ENCODE measurements at places on chromosomes 13 and 19.

- DNase-seq = peak; percentile 66
Observed at GRCh38 chr19:45878043-45878794, 7.7 kb downstream of the IRF2BP1 start.

- DNase-seq = no peak
Observed at GRCh38 chr13:114030666-114031610, 57.1 kb upstream of the C13orf46 start.

- DNase-seq = no peak
Observed at GRCh38 chr19:10797541-10798256, 38.3 kb downstream of the TMED1 start.

GRCh38 chr13:110387451-110388107, 80.5 kb downstream of the COL4A2 start:
- no peak for DNase-seq

DNA sequence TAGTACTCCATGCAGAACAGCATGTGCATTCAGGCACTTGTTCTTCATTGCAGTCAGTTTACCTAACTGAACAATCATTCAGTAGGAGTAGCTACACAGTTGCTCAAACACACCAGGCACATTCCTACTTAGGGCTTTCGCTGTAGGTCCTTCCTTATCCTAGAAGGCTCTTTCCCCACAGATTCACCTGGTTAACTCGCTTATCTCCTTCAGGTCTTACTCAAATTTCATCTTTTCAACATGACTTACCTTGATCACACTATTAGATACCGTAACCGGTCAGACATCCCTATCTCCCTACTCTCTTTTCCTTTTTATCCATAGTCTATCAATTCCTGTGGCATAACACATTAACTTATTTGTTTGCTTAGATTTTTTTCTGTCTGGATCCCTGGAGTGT, 14.6 kb downstream of the EDNRB start:
- no peak for DNase-seq

DNA sequence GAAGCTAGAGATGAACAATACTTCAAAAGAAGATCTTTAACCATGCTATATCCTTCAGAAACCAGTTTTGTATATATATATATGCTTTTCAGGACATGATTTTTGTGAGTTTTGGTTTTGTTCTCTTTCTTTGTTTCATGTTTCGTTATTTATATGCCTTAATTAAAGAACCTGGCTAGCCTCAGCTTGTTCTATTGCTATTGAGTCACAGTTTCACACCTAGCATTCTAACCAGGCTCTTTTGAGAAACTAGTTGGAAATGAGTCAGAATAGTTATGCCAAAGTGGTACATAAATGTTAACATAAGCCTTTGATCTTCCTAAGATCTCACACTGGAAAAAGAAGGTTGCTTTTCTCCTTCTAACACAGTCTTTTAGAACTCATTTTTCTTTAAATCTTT, 1925.2 kb downstream of the OLFM4 start:
- no peak for DNase-seq

GRCh38 chr13:112690283-112690929, 568 bp downstream of the ATP11A start:
- no peak for DNase-seq

GRCh38 chr13:108807841-108808240, 178.4 kb downstream of the MYO16 start:
- DNase-seq = no peak

GRCh38 chr19:30146346-30146745, 204.3 kb downstream of the URI1 start:
- no peak for DNase-seq

Measured in HepG2 (cell line).